ENCODE measurements at places on chromosomes 6 and 20.

GRCh38 chr6:30508890-30509736 is 19.8 kb downstream of the HLA-E start:
- no peak for DNase-seq

DNA sequence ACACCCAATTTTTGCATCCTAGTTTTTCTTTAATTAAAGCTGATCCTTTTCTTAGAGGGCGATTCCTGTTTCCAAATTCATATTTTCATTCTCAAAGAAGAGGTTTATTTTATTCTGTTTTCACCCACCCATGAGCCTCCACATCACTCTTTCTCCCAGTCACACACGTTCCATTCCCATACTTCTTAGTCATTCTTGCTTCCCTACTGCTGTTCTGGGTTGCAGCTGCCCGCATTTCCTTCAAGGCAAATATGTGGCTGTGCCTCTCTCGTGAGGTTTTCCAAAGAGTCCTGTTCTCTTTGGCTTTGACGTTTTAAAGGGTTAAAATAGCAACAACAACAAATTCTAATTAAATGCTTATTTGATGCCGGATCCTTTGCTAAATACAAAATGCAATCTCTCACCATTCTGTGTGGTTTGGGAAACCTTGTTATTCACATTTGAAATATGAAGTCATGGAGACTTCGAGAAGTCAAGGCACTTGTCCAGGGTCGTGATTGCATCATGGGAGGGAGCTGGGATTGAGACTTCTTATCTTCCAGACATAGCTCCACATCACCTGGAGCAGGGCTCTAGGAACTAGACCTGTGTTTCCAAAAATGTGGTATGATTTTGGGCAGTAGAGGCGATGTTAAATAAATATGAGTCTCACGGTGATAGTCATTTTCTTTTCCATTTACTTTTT is 126.6 kb downstream of the DOK5 start:
- DNase-seq = no peak

GRCh38 chr6:9409126-9409525 is 973.8 kb upstream of the SLC35B3 start:
- DNase-seq = no peak

- DNase-seq = no peak
Observed at GRCh38 chr20:25361287-25361683, 29.4 kb downstream of the ABHD12 start.

DNA sequence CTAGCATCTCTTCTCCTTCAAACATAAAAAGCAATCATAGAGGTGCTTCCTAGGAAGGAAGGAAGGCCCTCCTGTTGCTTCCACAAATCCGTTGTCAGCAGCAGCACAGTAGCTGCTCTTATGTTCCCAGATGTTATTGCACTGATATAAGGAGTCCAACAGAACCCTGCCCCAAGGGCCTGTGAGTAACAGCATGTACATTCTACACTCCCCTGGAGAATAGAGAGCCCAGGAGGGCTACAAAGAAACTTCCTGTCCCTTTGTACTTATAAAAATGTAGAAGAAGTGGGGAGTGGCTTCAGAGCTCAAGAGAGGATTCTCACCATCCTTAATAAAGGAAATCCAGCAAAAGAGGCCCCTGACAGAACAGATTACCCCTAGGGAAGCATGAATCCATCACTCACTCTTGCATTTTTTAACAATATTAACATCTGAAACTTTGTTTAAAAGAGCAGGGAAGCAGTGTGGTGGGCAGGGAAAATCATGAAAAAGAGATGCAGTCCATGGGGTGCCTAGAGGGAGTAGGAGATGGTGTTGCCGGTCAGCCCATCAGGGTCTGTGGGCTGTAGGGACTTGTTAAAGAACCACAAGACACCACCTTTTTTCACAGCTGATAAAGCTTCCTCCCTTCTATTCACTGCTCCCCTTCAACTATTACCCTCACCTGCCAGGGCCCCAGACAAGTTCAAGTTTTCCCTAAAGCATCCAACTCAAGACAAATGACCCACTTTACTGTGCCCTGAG is 104.5 kb upstream of the ADGRF1 start:
- no peak for DNase-seq

GRCh38 chr6:136959471-136959891 is 37.4 kb downstream of the SLC35D3 start:
- no peak for DNase-seq

DNA sequence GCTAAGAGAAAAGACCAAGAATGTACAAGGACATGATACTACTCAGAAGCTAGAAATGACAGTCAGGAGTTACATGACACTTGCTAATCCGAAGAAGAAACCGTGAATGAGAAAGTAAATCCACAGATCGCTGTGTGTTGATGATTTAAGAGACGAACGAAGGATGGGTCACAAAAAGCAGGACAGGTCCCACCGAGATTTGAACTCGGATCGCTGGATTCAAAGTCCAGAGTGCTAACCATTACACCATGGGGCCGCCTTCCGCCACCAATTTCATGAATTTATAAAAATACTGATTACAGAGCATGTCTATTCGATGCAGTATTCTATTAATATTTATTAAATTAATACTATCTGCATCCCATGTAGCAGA is 54.0 kb upstream of the BTN3A2 start:
- DNase-seq = no peak

DNA sequence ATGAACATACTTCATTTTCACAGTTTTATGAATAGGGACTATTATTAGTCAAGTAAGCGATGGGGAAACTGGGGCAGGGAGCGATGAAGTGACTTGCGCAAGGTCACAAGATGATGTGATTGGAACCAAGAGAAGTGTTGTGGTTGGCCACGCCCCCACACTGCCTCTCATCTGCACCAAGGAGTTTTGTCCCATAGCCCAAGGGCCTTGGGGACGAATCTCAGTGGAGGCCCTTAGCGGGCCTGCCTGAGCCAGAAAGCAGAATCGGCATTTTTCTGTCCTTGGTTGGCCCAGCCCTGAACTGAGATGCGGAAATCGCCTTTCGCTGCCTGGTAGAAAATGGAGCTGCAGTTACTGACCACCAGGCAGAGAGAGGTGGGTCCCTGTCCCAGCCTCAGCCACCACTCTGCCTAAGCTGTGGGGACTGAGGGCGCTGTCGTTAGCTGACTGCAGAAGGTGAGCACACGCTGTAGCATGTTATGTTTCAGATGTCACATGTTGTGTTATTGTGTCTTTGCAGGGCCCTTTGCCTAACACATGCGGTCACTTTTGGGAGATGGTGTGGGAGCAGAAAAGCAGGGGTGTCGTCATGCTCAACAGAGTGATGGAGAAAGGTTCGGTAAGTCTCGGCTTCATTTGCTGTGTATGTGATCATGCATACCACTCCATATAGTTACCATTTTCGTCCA is 57.8 kb downstream of the PTPN1 start:
- no peak for DNase-seq
